ENCODE measurements at places on chromosomes 1 and 21.

DNA sequence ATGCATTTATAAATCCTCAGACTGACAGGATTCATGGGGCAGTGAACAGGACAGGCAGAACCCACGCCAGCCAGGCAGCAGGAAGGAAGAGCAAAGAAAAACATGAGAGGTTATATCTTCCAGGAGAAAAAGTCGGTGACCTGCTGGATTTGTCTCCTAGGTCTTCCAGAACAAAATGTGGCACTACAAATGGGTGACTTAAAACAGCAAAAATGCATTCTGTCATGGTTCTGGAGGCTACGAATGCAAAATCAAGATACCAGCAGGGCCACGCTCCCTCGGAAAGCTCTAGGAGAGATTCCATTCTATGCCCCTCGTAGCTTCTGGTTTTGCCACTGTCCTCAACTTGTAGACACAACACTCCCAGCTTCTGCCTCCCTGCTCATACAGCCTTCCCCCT is 63.4 kb downstream of the PSMG1 start:
- DNase-seq: no peak

DNA sequence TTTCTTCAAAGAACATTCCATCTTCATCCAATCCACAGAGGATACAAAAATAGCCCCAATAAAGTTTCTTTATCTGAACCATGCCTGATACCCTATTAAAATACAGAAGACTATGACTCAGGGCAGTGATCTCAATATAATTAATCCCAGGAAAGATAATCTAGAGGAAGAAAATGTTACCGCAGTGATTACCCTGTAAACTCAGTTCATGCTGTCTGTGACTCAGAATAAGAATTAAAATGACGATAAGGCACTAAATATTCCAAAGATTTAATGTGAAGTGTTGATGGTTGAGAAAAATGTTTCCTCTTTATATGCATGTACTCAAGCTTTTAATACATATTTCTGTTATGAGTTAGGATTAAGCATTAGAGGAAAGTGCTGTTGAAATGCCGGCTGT is 88.6 kb upstream of the LYPLAL1 start:
- no peak for DNase-seq

DNA sequence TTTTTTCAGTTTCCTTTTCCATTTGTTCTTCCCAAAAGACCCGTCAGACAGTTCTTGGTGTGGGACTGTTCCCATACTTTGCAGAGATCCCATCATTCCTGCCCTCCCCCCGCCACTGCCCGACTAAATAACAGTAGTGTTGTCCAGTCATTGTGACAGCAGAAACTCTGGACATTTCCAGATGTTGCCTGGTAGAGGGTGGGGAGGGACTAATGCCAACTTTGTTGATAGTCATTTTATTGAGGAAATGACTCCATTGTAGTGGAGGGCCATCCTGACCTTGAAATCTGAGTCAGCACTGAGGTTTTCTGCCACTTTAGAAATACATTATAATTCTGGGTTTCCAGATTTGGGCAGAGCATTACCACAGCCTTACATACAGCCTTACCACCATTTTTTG is 85.4 kb downstream of the CEP350 start:
- DNase-seq: no peak

DNA sequence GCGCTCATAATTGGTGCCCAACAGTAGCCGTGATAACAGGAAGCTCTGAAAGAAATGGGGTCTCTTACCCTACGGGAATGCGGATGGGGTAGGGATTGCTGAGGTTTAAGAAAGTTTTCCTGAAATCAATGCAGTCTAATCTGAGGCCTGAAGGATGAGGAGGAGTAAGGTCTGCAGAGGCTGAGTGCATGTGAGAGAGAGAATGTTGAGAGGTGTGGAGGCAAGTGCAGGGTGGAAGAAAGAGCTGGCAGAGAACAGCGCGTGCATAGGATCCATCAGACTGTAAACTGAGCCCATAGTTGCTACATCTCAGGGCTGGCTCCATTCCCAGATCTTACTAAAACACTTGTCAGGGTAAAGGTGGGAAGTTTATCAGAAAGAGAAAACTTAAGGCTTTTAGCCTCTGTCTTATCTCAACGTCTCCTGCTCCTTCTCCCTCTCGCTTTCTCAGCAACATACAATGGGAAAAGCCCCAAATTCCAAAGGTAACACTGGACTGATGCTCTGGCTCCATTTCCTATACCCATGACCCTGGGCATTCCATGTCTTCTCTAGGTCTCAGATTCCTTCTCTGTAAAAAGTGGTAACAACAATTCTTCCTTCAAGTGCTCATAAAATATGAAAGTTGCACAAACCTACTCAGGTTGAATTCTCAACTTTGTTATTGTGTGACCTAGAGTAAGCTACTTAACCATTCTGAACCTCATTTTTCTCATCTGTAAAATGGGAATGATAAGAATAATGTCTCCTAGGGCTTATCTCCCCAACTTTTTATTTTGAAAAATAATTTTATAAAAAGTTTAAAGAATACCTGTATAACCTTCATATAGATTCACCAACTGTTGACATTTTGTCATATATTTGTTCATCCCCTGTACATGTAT is 75.2 kb downstream of the SH3GLB1 start:
- no peak for DNase-seq

- DNase-seq: no peak
These were observed 365.6 kb downstream of the RPS6KC1 start for GRCh38 chr1:213416461-213417224.

GRCh38 chr1:159881622-159882526 is 18.1 kb downstream of the CFAP45 start:
- DNase-seq: no peak

DNA sequence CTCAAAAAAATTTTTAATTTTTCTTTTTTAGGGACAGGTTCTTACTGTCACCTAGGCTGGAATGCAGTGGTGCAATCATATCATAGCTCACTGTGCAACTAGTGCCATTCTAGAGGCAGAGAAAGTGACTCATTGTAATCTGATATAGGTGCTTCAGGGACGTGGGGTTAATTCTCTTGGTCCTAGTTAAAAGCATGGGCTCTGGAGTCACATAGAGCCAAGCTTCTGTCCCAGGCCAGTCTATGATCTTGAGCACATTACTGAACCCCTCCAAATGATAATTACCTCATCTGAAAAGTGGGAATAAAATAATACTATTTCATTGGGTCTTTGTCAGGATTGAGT is 1.1 kb upstream of the ADIPOR1 start:
- no peak for DNase-seq

- no peak for DNase-seq
These were observed 34.9 kb upstream of the BTG2 start for GRCh38 chr1:203270448-203270847.

DNA sequence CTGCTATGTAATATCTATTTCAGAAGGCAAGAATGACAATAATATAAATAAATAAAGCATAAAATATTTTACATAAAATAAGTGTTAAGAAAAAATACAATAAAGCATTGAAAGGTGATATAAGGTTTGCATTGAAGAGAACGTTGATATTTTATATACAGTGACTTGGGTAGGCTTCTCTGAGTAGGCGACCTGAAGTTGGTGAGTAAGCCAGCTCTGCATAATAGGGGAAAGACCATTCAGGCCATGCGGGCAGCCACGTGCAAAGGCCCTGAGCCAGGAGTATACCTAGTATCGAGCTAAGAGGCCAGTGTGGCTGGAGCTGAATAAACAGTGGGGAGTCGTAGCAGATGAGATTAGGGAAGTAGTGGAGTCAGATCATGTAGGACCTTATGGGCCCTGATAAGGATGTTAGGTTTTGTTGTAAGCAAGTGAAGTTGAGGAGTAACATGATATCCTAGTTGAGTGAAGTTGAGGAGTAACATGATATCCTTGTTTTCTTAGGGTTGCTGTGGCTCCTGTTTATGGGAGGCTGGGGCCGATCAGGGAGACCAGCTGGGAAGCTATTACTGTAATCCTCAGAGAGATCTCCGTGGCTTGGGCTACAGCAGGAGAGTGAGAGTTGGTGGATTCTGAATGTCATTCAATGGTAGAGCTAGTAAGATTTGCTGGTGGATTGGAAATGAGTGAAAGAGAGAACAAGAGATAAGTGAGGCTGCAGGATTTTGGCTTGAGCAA is 22.0 kb downstream of the KCNK1 start:
- no peak for DNase-seq

GRCh38 chr1:206651958-206652890 is 16.9 kb downstream of the DYRK3 start:
- no peak for DNase-seq

DNA sequence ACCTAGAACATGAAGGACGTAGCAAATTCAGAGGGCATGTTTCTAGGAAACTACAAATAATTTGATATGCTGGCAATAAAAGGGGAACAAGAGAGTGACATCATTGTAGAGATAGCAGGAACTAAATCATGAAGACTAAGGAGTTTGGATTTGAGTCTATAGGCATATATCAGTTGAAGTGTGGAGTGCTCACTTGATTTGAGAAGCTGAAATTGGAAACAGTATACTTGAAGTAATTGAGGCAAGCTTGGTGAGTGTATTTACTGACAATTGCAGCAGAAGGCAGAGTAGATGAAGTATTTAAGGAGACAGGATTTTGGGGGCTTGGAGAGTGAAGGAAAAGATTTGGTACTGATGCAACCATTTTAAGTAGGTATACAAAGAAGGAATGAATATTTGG is 6.4 kb upstream of the TMCO2 start:
- DNase-seq: no peak

DNA sequence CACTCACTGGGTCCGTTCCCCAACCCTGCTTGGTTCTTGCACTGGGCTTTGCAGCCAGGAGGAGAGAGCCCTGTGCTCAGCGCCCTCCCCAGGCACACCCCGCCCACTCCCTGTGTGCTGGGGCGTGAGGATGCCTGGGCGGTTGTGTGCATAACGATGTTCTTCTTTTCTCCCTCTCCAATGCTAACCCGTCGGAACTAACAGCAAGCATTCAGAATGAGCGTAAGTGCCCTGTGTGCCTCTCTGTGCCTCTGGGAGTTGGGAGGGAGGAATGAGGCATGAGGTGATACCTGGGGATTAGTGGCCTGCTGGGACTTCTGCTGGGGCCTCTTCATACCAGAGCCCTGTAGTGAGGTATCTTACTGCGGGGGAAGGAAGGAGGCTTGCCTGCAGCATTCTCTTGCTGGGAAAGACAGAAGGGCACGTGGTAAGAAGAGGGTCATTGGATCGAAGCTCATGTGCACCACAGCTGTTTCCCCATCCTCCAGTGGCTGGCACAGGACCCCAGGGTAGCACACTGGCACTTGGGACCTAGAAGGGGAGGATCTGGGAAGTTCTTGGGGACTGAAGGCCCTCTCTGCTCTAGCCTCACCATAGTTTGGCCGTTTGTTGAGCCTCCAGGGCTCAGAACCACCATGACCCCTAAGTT is 79.8 kb downstream of the NFASC start:
- no peak for DNase-seq

- DNase-seq: no peak
These were observed 129.7 kb upstream of the L1TD1 start for GRCh38 chr1:62064829-62065407.

DNA sequence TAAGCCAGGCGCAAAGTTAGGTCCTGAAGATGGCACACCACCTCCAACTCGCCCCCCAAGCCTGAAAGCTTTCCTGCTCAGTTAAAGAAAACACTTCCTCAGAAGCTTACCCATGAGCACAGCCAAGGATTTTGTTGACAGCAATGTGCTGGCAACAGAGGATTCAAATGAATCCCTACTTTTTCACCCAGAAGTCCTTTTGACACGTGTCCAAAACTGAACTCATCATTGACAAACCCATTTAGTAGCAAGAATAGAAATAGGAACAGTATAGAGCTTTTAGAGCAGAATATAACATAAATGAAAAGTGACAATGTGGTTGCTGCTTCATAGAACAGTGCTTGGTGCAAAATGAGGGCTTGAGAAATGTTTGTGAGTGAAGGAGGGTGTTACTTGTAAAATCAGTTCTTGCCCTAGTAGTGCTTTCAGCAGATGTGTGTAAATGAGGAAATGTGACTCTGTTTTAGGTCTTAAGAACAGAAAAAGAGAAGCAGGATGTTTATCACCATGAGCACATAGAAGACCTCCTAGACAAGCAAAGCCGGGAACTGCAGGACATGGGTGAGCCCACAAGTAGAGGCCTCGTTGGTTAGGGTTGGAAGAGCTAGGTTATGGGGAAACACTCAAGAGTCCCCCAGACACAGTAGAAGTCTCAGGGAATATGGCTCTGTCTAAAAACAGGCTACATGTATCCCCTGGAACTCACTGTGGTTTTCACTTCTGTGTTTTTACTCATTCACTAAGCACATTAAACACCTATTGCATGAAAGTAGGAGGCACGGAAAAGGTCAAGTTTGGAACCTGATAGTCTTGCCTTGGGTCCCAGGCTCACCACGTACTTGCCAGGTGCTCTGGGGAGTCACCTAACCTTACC is 48.6 kb upstream of the TMEM125 start:
- no peak for DNase-seq

- no peak for DNase-seq
These were observed 182.0 kb upstream of the SGIP1 start for GRCh38 chr1:66351913-66352312.

- no peak for DNase-seq
These were observed 13.9 kb upstream of the FGGY start for GRCh38 chr1:59282951-59283350.

DNA sequence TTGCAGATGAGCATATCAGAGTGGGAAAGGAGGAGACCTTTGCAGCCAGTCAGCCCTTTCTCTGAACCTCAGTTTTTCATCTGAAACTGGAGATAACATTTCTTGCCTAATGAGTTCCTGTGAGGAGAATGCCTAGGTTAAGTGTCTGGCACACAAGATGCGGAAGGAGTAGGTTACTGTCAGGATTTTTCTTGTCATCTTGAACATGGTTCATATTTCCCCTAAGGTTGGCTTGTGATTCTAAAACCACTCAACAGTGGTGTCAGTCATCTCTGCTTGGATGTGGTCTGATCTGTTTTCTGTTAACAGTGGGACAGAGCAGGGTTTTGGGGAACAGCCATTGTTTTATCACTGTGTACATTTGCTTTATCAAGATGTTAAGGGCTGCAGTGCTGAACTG is 70.6 kb downstream of the TGFB2 start:
- no peak for DNase-seq

DNA sequence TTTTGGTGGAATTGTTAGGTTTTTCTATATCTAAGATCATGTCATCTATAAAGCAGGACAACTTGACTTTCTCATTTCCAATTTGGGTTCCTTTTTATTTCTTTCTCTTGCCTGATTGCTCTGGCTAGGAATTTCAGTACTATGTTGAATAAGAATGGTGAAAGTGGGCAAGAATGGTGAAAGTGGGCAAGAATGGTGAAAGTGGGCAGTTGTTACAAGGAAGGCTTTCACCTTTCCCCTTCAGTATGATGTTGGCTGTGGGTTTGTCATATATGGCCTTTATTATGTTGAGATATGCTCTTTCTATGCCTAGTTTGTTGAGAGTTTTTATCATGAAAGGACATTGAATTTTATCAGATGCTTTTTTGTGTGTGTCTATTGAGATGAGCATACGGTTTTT is 64.5 kb downstream of the XPR1 start:
- no peak for DNase-seq

GRCh38 chr1:47835409-47835808 is 161.8 kb downstream of the TRABD2B start:
- no peak for DNase-seq

- DNase-seq: no peak
These were observed 16.2 kb downstream of the OLFML2B start for GRCh38 chr1:162007466-162007865.

GRCh38 chr21:16912075-16912474 is 600.8 kb upstream of the CXADR start:
- DNase-seq: no peak

All from left hindlimb (tissue), 1 donor.